ENCODE measurements at places on chromosomes 16 and 17. TPM values are rescaled to one million over a fixed set of nuclear protein-coding genes. Genes with fewer than 3 reads are reported as not detected.

DNA sequence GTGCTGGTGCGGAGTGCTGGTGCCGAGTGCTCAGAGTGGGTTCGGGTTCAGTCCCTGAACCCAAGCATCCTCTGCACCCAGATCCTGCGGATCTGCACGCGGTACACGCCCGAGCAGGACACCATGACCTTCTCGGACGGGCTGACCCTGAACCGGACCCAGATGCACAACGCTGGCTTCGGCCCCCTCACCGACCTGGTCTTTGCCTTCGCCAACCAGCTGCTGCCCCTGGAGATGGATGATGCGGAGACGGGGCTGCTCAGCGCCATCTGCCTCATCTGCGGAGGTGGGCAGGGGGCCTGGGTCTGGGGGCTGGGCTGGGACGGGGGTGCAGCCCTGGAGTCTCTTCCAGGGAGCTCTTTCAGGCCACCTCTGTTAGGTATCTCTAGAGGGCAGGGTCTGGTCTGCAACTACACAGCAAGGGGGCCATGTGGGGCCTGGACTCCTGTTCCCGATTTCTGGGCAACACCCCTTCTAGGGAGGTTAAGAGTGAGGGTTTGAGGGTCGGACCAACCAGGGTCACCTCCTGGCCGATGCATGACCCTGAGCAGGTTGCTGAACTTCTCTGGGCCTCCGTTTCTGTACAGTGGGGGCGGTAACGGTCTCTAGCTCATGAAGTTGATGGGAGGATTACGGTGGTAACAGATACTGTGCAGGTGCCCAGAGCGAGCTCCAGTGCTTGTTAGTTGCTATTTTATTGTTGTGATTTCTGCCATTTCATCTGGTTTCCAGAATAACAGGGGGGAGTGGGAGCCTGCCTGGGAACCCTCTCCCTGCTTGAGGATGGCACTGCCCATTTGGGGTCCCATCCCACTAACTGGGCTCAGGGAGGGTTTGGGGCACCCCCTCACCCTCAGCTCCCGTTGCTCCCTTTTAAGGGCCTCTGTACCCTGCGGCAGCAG, 10.1 kb downstream of the GJD3 start:
- H3K4me3 ChIP-seq, result no peak overlapping the region
- no peak overlapping the region for H3K27ac ChIP-seq
- H3K27me3 ChIP-seq, result no peaks in the 10 kb centered on the region
- H3K4me1 ChIP-seq, result peaks cover 55% of the 10 kb centered on the region
- DNase-seq, result no peak

DNA sequence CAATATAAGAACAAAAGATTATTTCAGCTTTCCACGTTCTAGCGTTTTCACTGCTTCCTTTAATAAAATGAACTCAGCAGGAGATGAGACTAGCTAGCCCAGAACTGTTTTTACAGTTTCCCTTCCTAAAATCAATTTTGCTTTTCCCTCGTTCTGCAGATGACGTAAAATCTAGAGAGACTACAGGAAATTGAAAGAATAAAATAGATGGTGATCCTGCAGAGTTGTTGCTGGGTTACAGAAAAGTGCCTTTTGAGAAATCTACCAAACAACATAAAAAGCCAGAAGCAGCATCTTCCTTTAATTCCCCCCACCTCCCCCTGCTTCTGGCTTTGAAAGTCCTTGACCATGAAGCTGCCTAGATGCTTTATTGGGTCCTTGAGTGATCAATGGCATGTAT, 96.8 kb upstream of the CLEC3A start:
- no peaks in the 10 kb centered on the region for H3K27me3 ChIP-seq
- no peaks in the 10 kb centered on the region for H3K4me1 ChIP-seq
- H3K36me3 ChIP-seq, result no peaks in the 10 kb centered on the region
- H3K4me3 ChIP-seq, result no peak overlapping the region
- DNase-seq, result no peak

HAS3 gene
- not detected for total RNA-seq

TBC1D16 gene
- 24.7 TPM for total RNA-seq
